ENCODE measurements at places on chromosomes 7 and 10. TPM values are rescaled to one million over a fixed set of nuclear protein-coding genes. Genes with fewer than 3 reads are reported as not detected.

NME8 gene
- total RNA-seq = not detected

CCDC3 gene
- 1.2 TPM for total RNA-seq

CARD11 gene
- total RNA-seq = 1.5 TPM

MCM10 gene
- 21.2 TPM for total RNA-seq

AUTS2 gene
- 3.6 TPM for total RNA-seq

POP7 gene
- total RNA-seq = 91.2 TPM

MCU gene
- 31.2 TPM for total RNA-seq

CCNY gene
- 51.5 TPM for total RNA-seq

LBX1 gene
- total RNA-seq = not detected
